ENCODE measurements at places on chromosomes 2 and 18. TPM values are rescaled to one million over a fixed set of nuclear protein-coding genes. Genes with fewer than 3 reads are reported as not detected.

IL1B gene
- total RNA-seq, result not detected

BOLL gene
- total RNA-seq, result not detected

SCTR gene
- total RNA-seq, result not detected

DNA sequence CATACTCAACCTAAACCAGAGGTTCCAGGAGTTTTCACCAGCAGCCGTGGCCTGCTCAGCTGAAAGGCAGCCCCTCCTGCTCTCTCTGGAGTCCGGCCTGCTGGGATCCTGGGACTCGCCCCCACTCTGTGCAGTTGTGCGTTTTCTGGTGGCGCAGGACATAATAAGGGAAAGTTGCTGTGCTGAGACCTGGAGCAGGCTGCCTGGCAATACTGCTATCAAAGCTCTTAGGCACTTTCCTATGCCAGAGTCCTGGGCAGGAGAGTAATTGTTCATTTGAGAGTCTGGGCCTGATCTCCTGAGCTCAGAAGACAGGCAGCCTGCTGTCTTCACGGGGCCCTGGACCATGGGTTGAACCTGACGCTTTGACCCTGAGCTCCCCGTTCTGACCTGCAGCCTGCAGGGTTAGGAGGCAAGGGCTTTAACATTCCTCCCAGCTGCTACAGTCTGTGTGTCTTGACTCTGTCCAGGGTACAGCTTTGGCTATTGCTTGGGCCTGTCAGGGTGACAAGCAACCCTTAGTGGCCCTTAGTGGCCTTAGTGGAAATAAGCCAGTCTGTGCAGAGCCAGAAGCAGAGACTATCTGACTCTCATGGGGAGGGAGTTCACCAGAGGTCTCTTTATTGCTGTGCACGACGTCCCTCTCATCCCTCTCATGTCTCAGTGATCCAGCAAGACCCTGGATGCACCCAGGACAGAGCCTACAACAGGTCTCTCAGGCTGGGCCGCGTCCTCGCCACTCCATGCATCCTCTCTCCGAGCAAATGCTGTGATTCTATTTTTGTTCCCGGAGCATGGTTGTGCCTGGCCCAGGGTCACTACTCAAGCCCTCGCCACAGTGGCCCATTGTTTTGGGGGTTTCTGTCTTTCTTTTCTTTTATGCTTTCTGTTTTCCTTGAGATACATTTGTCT, 60.6 kb downstream of the ACKR3 start:
- DNase-seq, result no peak

DNA sequence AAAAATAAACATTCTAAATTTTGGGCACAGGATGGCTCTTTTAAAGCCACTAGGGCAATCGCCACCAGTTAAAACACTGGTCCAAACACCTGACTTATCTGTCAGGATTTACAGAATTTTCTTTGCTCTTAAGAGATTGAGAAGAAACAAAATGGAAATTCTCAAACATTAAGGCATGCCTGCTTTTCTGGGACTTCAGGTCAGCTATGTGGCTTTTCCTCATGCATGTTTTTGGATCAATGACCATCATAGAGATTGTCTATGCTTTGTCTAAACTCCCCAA, 112.7 kb downstream of the SMAD2 start:
- no peak for DNase-seq

- peak; percentile 53 for DNase-seq
These were observed 14.9 kb downstream of the ATOH8 start for GRCh38 chr2:85768713-85769112.

GRCh38 chr18:22213333-22213973, 44.1 kb downstream of the GATA6 start:
- no peak for DNase-seq

GRCh38 chr2:9205486-9205885, 1.1 kb upstream of the ASAP2 start:
- DNase-seq, result no peak

- no peak for DNase-seq
These were observed 97.2 kb downstream of the MYO5B start for GRCh38 chr18:50097702-50098101.
